Muscle of leg (tissue), 16 donors: ENCODE measurements at places on chromosomes 1 and 21. TPM values are rescaled to one million over a fixed set of nuclear protein-coding genes. Genes with fewer than 3 reads are reported as not detected.
A peak's percentile ranks its signal among the peaks of the same experiment; 100 is the strongest.

PCP4 gene
- 1.2 TPM for total RNA-seq

CELA2A gene
- total RNA-seq = 0.13 TPM

CXADR gene
- total RNA-seq = 0.44 TPM

- DNase-seq = no peak
Observed at GRCh38 chr21:38133240-38133639, 123.6 kb upstream of the KCNJ15 start.

- peak; percentile 30 for DNase-seq
Observed at GRCh38 chr1:67367370-67368045, 59.8 kb downstream of the IL12RB2 start.

DNA sequence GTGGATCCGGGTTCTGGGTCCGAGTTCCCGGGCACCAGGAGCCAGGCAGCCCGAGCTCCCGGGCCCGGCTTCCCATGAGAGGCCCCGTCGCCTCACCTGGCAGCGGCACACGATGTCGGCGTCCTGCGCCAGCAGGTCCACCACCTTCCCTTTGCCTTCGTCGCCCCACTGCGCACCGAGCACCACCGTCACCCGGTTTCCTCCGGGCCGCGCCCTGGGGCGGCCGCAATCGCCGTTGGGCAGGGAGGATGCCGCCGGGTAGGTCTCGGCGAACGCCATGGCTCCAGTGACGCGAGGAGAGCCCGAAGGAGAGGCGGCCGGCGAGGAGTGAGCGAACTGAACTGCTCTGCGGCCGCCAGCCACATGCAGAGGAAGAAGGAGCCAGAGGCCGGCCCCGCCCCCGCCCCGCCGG lies at the start of gene ADSS2:
Gene ADSS2 (minus strand): TSS at position 371 of the 412 bp plus-strand sequence. CDS start 92 bp downstream, at position 279.
- no peak for DNase-seq

DNA sequence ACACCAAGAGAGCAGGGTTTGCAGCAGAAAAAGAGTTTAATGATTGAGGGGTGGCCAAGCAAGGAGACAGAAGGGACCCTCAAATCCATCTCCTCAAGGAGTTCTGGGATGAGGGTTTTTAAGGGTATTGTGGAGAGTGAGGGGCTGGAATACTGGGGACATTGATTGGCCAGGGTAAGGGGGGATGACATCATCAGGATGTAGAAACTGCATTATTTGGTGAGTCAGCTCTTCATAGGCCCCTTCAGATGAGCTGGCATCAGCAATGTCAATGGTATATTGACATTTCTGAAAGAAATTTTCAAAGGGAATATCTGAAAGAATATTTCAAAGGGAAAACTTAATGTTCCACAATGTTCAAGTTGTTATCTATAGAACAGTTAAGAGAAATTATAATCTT lies 168.1 kb upstream of the SNX7 start:
- DNase-seq = no peak

GRCh38 chr1:231694075-231694431 lies 67.5 kb downstream of the DISC1 start:
- peak; percentile 86 for DNase-seq
